ENCODE measurements at places on chromosomes 6 and 20.

DNA sequence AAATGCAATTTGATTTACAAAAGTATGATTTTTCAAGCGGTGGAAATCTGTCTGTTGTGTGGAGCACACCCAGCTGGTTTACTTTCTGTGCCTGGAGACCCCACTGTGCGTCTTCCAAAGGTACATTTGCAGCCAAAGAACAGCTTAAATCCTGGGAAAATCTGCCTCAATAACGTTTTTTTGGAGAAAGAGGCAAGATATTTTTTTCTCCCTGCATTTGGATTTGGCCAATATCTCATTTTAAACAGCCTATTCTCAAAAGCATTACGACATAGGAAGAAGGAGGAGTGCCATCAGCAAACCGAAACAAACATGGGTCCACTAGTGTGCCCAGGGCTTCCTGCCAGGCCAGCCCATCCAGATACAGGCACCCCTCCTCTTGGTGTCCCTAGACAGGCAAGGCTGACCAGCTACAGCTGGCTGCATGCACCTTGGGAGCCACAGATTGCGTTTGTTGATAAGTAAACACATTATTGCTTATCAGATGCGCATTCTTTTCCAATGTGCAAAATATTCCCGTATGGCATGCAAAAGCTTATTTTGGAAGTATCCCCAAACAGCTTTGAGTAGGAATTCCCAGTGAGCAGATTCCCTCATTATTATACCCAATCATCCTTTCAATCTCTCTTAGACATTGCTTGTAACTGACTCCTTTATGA is 184.5 kb upstream of the MARCKS start:
- DNase-seq = peak; percentile 85

- no peak for DNase-seq
Observed at GRCh38 chr6:29665942-29666825, 9.3 kb downstream of the MOG start.

DNA sequence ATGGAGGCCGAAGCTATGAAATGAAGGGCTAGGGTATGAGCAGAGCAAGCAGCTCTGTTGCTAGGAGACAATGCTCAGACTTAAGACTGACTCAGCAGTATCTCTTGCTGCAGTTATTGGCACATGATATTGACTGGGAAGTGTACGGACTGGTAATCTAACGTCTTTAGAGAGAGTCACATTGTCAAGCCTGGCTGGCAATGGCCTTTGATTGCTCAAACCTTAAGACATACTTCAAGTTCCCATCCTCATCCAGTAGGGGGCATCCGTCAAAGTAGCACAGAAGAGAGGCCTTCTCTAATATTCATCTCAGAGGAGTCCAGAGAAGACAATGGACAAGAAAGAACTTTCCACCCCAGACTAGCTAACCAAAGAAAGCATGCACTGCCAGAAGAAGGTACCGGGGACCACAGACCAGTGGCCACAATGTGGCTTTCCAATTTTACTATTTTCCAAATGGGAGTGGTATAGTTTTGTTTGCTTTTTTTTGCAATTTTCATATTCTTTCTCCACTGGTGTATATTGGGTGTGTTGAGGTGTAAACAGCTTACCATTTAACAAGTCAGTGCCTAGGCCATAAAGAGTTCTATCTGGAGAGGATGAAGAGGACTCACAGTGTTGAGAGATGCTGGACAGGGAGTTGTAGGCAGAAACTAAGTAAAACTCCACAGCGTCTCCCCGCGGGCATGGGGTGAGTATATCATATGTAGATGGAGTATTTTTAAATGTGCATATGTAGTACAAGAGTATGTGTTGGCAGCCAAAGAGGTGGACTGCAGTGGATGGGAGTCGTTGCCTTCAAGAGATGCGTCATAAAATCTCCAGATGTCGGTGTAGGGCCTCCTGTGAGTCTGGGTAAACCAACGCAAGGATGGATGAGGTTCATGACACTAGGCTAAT is 36.7 kb downstream of the LRFN2 start:
- no peak for DNase-seq

DNA sequence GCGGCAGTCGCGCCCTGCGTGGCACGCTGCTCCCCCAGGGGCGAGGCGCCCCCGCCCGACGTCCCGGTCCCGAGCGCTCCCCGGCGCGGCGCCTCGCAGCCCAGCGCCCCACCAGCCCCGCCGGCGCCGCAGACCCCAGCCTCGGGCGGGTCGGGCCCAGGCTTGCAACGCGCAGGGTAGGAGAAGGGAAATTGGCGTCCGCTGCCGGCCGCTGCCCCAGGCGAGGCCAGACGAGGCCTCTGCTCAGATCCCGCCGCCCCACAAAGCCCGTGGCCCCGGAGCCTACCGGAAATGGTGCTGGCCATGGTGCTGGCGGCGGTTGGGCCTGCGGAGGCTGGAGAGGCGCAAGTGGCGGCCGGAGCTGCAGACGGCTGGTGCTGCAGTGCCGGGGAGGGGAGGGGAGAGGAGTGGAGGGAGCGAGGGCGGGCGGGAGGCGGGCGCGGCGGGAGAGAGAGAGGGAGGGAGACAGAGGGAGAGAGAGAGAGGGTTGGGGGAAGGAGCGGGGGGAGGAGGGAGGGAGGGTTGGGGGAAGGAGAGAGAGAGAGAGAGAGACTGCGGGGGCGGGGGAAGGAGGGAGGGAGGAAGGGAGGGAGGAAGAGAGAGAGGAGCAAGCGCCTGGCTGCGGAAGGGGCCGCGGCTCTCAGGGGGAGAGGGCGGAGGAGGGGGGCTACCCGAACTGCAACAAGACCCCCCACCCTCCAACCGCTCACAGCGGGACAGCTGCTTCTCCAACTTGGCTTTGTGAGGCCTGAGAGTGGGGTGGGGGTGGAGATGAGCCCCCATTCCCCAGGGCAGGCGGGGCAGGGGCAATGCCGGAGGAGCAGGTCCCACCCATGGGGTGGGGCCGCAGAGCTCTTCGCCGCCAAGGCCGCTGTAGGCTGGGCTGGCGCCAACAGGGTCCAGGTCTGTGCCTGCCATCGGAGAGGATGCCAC is at the start of gene STMN3:
Gene STMN3, minus strand, starts transcription at position 384 of the 933 bp plus-strand sequence. Its CDS starts 79 bp downstream, at position 305.
- peak; percentile 36 for DNase-seq

DNA sequence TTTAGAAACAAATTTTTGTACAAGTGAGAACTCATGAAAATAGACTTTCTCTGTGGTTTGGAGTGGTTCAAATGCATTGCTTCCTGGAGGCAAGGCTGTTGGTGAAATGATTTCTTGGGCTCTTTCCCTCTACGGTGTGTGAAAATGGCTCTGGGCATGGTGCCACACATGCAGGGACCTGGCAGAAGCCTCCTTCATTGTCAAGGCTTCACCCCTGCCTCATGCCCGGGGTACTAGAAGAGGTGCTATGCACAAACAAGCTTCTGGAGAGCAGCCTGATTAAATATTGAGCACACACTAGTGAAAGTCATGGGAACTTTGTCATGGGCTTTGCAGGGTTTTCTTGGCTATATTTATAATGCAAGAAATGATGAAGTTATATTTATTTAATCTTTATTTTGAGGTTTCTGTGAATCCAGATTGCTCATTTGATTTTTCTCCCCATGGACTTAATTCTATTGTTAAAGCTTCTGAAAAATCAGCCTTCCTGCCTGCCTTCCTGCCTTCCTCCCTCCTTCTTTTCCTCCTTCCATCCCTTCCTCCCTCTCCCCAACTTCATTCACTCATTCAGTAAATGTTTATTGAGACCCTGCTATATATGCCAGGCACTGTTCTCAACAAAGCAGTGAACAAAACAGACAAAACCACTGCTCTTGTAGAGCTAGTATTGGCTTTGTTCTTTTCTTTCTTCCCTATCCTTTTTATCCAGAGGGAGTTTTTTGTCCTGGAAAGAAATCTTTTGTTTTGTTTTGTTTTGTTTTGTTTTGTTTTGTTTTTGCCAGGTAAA is 21.0 kb downstream of the C6orf89 start:
- DNase-seq = peak; percentile 89

- no peak for DNase-seq
Observed at GRCh38 chr6:81293896-81294295, 458.6 kb downstream of the TENT5A start.

- DNase-seq = no peak
Observed at GRCh38 chr6:63637865-63638445, 2.4 kb downstream of the PHF3 start.

- no peak for DNase-seq
Observed at GRCh38 chr6:160963651-160964050, 27.9 kb upstream of the MAP3K4 start.

GRCh38 chr6:110345025-110345424 is 13.1 kb downstream of the METTL24 start:
- DNase-seq = no peak

DNA sequence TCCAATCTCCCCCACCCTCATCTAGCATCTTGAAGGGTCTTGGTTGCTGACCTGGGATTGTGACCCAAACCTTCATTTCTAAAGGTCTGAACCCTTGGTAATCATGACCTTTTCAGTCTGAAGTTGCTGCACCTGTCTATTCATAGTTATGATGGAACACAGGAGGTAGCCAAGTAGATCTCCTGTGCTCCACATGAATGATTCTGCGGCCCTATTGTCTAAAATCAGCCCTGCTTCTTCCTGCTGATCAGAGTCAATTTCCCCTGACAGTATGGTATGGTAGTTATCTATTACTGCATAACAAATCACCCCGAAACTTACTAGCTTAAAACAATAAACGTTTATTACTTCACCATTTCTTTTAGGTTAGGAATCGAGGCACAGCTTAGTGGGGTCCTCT is 9.0 kb downstream of the OR2B6 start:
- no peak for DNase-seq

GRCh38 chr6:11851387-11851786 is 72.8 kb upstream of the ADTRP start:
- no peak for DNase-seq

GRCh38 chr20:32115211-32115767 is 5.8 kb downstream of the TM9SF4 start:
- DNase-seq = no peak

DNA sequence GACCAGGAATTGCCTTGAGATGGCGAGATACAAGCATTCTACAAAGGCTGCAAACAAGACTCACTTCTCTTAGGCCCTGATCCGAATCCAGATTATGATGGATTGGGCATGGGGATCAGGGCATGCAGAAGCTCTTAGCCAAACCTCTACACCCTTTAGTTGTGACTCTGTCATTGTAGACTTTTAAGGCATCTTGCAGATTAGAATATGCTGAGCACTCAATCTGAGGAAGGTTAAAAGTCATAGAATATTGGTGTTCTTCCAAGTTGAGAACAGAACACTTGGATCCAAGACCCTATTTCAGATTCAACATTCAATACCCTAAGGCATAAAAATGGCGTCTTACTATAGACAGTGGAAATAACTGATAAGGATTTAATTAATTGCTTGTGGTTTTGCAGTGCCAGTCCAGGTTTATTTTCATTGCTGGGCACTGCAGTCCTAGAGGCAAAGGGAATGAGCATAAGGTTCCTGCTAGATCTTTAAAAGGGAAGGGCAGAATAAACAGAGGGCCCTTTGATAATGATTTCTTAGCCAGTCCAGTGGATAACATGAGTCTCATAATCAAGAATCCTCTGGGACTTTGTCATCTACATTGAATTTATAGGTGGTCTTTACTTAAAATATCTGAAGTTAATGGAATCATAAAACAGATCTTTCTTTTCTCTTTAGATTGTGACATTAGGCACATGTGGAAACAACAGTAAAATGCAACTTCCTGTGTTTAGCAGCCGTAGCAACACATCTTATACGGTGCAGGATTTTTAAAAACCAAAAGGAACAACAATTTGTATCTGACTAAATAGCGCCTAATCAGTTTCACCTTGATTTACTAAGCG is 17.6 kb downstream of the PHACTR2 start:
- DNase-seq = no peak

GRCh38 chr20:38084425-38084951 is 50.9 kb downstream of the RPRD1B start:
- no peak for DNase-seq

DNA sequence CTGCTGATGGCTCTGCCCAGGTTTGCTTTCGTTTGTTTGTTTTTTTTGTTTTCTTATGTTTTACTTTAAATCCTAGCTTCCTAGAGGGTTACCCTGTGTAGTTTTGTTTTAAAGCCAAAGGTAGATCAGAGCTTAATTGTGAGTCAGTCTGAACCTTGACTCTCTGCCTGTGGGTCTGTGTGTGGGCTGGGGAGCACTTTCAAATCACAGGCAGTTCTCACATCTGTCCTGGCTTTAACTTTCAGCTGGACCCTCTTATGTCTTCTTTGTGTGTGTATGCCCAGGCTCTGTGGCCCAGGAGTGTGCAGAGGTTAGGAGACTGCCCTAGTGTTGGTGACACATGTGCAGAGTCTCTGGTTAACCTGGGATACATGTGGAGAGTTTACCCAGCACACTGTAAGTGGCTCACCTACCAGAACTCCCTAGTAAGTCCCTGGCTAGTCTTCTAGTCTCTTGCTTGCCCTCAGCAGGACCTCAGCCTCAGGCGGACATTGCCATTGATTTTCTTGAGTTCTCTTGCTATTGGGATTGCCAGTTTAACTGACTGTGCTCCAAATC is 19.0 kb downstream of the HIVEP1 start:
- DNase-seq = no peak

DNA sequence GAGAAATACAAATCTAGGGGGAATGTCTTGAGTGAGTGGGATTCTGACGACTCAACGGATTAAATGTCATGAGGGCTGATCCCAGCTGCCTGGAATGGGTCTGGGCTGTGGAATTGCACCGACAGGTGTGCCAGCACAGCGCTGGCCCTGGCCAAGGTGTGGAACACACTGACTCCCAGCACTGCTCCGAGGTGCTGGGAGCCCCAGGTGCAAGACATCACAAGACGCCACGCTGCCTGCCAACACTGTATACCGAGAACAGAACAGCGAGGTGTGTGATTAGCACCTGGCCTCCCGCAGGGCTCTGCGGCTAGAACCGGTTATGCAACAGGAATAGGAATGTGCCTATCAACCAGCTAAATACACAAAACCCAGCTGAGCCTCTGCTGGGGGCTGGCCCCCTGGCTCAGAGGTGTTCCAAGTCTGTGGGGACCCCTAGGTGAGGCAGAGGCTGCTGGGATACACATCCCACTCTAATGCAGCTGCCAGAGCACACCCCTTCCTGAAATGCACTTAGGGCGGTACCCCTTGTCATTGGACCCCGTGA is 24.8 kb upstream of the APMAP start:
- DNase-seq = peak; percentile 76

DNA sequence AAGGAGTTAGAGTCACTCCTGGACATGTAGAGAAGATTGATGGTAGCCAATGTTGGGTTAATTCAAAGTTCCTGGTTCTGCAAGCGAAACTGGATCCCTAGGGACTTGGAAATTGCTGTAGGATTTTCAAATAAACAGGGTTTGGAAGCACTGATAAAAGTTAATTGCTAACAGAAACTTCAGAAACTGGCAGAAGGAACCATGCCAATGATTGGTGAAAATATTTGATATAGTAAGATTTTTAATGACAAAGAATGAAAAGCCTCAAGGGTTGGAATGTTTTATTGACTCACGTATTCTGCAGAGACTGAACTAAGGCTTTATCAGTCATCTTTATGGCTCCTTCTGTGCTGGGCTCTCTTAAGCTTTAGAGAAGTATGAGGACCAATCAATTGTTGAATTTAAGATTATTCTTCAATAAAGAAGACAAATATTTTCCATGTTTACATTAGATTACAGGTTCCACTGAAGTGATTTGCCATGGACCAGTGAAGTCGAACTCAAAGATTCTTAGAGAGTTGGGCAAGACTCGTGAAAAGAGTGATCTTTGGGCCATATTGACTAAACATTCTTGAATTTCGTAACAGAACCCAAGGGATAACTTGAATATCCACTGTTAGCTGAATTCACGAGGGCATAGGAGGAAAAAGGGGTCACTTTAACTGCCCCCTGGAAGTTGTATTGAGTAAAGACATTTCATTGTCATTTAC is 371.4 kb downstream of the HDGFL1 start:
- no peak for DNase-seq

GRCh38 chr6:7148100-7148822 is 40.5 kb downstream of the RREB1 start:
- no peak for DNase-seq

- no peak for DNase-seq
Observed at GRCh38 chr20:10178727-10179313, 39.8 kb upstream of the SNAP25 start.

All from NCI-H2029 treated with DMSO at 0.1 percent for 48 hours (cell line).